CD4-positive, alpha-beta T cell treated with Interleukin-1 beta for 1 hour (primary cell): ENCODE measurements at places on chromosomes 6 and 20.

- no peak for DNase-seq
Observed at GRCh38 chr6:132052096-132052495, 100.9 kb upstream of the CCN2 start.

DNA sequence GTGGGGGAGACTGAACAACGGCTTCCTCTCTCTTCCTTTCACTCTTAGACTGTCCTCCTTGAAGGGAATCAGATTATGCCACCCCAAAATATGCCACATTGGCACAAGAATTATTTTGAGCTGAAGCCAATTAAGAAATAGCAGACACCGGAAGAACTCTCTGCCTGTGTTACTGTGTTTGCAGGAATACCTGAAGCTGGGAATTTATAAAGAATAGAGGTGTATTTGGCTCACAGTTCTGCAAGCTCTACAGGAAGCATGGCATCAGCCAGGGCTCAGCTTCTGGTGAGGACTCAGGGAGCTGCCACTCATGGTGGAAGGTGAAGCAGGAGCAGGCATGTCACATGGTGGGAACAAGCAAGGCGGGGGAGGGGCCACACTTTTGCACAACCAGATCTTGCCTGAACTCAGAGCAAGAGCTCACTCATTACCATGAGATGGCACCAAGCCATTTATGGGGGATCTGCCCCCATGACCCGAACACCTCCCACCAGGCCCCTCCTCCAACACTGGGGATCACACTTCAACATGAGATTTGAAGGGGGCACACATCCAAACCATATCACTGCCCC lies 46.0 kb downstream of the PCNA start:
- DNase-seq = no peak

DNA sequence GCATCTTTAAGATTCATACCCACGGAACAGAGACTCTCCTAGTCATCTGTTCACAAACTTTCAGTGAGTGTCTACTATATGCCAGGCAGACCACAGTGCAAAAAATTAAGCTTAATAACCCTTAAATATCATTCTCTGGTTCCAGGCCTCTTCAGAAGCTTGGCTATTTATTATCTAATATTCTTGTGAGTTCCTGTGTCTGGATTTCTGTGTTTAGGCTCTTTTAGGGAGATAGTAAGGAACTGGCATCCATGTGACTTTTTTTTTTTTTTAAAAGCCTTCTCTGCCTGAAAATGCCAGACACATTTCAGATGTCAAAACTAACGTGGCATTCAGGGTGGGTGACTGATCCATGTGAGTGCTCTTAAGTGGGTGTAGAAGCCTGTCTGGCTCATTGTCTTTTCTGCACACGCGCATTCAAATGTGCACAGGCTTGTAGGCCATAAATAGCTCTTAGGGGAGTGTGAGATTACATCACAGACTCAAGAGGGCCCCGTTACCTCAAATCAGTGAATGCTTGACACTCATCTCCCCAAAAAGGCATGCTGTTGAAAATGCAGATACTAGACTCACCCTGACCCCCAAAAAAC lies 141.9 kb downstream of the GMPR start:
- DNase-seq = no peak

DNA sequence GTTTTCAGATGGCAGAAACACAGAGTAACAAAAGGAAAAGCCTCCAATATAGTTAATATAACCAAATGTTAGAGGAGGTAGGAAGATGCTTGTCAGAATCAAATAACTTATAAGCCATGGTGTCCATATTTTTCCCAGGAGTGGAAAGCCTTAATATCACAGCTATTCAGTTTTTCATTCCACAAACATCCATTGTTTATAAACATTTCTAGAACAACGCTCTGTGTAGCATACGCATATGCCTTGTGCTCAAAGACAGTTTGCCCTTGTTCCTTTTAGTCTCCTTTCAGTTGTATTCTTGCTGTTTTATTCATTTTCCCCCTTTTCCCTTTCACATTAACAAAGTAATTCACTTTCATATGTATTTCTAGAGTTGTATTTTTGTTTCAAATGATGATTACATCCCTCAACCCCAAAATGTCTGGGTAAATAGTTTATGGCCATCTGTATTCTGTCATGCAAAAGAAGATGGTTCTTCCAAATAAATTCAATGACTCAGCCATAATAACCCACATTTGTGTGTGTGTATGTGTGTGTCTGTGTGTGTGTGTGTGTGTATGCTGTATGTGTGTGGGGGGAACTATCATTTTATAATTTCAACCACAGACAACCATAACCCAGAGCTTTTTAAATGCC lies 455.7 kb upstream of the SOX4 start:
- no peak for DNase-seq

DNA sequence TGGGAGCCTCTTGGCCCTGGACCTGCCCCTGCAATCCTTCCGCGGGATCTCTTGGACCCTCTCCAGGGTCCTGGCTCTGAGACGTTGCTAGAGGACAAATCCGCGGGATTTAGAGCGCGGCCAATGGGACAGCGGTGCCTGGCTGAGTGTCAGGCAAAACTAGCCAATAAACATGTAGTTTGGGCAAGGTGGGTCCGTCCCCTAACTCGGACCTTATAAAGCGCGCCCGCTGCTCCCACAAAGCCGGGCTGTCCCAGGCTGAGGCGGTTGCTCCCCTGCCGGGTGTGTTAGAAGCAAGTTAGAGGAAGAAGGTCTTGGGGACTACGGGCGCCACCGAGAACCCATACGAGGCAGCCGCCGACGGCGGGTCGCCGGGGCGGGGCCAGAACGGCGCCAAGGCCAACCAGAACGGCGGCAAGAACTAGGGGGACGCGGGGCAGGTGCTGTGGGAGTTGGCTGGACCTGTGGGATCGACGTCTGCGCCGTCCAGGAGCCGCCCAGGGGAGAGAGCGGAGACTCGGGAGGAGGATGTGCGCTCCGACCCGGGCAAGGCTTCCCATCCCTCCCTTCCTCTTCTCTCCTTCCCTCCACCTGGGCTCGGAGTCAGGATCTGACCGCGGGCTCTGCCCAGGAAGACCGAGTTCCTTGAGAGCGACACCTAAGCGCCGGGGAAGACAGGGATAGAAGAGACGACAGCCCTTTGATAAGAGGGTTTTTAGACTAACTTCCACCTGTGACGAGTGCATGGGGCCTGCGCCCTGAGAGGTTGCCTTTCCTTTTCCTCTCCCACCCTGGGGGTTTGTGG lies 6.5 kb upstream of the TMEM14A start:
- DNase-seq = peak; percentile 61

GRCh38 chr6:33384581-33385020 lies 7.0 kb upstream of the KIFC1 start:
- DNase-seq = no peak

- no peak for DNase-seq
Observed at GRCh38 chr6:89643406-89643805, 4.9 kb upstream of the LYRM2 start.

- peak; percentile 40 for DNase-seq
Observed at GRCh38 chr6:149318581-149319286, 1.2 kb downstream of the TAB2 start.

DNA sequence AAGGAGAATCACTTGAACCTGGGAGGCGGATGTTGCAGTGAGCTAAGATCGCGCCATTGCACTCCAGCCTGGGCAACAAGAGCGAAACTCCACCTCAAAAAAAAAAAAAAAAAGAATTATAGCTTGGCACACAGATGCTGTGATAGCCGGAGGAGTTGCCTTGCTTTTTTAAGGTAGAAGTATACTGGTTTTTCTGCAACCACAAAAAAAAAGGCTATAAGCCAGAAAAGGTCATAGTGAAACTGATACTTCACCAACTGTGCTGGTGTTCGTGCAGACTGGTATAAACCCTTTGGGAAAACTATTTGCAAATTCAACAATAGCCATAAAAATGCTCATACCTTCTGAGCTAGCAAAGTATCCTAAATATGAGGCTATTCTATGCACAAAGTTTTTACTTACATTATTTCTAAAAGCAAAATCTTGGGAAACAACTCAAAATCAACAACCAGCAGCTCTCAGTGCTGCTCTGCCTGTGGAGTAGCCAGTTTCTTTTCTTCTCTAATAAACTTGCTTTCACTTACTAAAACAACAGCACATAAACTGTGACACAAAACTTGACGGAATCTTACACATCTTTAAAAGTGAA lies 44.0 kb downstream of the B4GALT5 start:
- peak; percentile 47 for DNase-seq

GRCh38 chr6:44258325-44258863 lies 1.1 kb upstream of the SLC35B2 start:
- no peak for DNase-seq

GRCh38 chr20:4973330-4974097 lies 27.8 kb downstream of the SLC23A2 start:
- DNase-seq = no peak

DNA sequence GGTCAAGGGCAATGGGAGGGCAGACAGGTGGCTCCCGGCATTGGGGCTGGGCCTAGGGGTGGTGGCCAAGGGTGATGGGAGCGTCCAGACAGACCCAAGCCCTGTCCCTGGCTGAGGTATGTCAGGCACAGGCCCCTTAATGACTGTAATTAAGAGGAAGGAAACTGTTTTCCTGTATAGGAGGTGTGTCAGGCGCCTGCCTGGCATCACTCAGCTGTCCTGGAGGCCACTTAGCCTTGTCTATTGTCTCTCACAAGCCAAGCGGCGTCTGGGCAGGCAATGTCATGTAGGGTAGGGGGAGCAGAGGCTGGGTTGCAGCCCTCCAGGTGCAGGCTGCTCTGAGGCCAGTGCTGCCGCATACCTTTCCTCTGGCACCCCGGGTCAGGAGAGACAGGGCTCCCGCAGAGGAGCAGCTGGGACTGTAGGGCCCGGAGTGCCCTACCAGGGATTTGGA lies 3.9 kb upstream of the FAM83C start:
- no peak for DNase-seq

DNA sequence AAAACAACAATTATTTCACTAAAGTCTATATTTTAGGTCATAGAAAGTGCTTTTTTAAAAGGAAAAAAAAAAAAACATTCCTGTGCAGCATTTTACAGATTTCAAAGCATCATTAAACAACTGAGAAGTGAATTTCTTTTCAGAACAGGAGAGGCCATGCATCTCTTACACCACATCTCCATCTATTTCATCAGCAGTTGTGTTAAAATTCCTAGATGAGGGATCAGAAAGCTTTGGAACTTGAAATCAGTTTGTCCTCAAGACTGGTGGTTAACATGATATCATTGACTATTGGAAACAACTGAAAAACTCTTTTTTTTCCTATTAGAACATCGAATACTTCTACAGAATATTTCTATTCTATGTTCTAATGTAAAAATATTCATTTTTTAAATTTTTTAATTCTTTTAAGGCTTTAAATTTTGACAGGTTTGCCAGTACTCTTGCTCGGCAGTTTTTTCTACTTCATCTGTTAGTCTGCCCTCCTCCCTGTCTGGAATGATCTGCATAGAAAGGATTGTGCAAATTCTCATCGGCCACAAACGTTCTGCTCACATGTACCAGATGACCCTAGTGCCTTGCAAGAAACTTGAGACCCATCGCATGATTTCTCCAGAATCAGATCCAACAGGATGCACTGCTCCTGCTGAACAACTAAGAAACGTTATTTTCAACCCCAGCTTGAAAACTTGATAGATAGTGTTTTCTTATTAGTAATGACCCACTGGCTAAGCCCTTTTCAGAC lies 411.0 kb upstream of the AGPAT4 start:
- DNase-seq = no peak
